ENCODE measurements at places on chromosomes 11 and 22.

- no peak for DNase-seq
These were observed 7.5 kb upstream of the C11orf97 start for GRCh38 chr11:94504689-94505293.

GRCh38 chr11:114153224-114153623, 93.7 kb downstream of the ZBTB16 start:
- DNase-seq: no peak

DNA sequence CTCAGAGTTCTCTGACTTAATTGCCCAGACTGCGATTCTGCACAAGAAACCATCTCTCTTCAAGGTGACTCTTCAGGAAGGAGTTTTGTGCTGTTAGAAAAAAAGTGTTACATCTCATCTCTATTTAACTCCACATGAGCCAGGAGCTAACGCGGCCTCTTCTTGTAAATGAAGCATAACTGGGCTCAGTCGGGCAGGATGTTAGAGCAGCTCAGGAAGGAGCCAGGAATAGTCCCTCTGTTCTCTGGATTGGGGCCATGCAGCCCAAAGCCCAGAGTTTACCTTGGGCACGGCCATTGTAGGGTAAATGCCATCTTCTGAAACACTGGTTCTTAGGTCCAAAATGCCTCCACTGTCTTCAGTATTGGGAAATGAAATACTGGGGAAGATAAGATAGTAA, 760.6 kb downstream of the OPCML start:
- DNase-seq: no peak

GRCh38 chr11:70142221-70142875, 60.7 kb upstream of the FADD start:
- DNase-seq: no peak

DNA sequence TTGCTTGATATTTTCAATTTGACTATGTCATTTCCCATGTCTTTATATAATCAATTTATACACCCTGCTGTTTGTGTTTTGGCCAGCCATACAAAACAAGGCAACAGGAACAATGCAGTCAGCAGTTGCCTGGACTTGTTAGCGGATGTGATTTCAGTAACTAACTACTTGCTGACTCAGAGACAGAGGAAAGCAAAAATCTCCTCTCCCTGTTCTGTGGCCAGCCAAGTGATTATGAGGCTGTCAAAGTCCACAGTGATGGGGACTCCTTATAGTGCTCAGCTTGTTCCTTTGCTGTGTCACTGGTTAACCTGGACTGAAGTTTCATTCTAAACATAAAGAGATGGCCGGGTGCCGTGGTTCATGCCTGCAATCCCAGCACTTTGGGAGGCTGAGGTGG, 32.6 kb upstream of the APLP2 start:
- no peak for DNase-seq

DNA sequence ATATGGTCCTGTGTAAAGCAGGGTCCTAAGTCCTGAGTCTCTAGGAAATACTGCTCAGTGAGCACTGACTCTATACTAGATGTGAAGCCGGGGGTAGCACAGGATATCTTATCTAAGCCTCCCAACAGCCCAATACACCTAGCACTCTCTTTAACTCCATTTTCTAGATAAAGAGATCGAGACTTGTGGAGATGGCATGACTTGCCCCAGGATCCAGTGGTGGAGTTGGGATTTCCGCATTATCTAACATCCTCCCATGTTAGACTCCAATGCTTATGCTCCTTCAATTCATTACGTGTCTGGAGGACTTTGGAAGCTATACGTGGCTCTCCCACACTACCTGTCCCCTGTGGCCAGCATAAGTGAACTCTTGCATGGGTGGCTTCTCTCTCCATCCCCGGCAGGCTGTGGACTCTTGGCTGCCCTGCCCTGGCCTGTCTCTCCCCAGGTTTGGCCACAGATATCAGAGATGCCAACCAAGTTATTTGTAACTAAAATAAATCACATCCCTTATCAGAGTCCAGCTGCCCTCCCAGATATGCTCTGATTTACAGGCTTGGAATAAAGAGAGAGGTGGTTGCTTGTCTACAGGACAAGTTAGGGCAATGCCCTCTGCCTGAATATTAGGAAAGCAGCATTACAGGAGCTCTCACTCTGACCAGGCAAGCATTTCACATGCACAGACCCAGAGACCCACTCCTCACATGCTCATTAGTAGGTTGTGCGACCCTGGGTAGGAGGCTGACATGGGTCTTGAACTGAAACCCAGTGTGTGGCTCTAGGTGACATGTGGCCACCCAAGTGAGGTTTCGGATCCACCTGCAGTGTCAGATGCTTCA, 4.5 kb downstream of the CD44 start:
- no peak for DNase-seq

- no peak for DNase-seq
These were observed 11.7 kb downstream of the SLC35C1 start for GRCh38 chr11:45816614-45817013.

- DNase-seq: no peak
These were observed 70.7 kb downstream of the MN1 start for GRCh38 chr22:27730641-27731433.

GRCh38 chr11:99988471-99988837, 698.6 kb upstream of the ARHGAP42 start:
- no peak for DNase-seq

- DNase-seq: no peak
These were observed 16.9 kb upstream of the DBX1 start for GRCh38 chr11:20177136-20177535.

DNA sequence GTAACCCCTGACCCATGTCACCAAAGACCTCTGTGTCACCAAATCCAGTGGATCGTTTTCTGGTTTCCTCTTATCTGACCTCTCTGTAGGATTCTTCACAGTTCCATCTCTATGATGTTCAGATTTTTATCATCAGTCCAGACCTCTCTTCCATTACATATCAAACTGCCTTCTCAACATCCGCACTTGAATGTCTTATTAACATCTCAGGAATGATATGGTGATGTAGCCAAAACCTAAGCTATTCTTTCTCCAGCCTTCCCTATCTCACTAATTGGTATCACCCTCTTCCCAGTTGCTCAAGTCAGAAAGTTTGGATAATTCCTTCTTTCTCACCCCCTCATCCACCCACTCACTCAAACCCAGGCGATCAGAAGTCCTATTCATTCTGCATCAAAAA, 13.4 kb downstream of the APLNR start:
- DNase-seq: no peak

- DNase-seq: no peak
These were observed 102.8 kb upstream of the AKIP1 start for GRCh38 chr11:8808226-8808585.

DNA sequence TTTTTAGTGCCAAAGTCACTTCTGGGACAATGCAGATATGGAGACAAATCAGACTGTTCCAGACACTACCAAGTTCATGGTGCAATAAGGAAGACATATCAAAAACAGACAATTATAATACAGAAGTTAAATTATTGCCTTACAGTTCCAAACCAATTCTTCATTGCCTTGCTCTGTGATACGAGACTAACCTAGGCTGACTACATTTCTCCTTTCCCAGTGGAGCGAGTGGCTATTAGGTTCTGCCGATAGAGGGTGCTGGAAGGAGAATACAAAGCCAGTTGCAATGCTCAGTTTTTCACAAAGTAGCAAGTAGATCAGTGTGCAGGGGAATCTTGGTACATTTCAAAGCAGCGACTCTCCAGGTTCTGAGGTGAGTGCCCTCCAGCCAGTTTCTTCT, 67.8 kb downstream of the FAM168A start:
- DNase-seq: no peak

DNA sequence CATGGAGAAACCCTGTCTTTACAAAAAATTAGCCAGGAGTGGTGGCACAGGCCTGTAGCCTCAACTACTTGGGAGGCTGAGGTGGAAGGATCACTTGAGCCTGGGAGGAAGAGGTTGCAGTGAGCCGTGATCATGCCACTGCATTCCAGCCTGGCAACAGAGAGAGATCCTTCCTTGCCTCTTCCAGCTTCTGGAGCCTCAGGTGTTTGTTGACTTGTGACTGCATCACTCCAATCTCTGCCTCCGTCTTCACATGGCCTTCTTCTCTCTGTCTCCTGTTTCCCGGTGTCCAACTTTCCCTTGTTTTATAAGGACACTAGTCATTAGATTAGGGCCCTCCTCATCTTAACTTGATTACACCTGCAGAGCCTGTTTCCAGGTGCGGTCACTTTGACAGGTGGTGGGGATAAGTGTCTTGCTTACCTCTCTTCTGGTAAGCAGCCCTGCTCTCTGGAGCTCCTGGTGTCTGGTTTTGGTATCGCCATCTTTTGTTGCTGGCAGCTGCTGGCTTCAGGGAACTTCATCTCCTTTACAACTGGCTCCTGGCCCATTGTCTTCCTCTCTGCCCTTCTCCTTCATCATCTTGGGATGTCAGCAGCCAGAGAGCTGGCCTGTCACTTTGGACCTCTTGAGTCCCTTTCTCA, 8.2 kb upstream of the USP2 start:
- no peak for DNase-seq

DNA sequence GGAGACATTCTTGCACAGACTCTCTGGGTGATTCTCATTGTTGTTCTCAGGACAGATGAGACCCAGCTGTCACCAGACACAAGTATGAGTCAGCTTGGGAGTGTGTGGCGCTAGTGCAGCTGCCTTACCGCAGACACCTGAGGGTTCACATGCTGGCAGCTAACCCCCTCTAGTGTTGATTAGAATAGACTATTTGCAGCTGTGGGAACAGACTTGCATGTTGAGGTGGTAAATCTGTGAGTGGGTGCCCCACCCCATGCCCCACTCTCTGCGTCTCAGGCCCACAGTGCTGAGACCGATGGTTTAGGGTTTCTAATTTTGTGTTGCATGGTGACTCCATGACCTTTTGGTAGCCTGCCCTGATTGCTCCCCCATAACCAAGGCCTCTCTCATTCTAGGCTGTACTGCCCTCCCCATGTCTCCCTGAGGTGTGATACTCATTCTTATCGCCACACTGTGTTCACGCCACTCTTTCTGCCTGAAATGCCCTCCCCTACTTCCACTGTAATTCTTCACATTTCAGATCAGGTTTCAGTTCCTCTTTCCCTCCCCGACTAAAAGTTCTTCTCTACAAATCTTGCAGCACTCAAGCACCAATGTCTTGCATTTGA, 73.7 kb upstream of the KIRREL3 start:
- DNase-seq: no peak

DNA sequence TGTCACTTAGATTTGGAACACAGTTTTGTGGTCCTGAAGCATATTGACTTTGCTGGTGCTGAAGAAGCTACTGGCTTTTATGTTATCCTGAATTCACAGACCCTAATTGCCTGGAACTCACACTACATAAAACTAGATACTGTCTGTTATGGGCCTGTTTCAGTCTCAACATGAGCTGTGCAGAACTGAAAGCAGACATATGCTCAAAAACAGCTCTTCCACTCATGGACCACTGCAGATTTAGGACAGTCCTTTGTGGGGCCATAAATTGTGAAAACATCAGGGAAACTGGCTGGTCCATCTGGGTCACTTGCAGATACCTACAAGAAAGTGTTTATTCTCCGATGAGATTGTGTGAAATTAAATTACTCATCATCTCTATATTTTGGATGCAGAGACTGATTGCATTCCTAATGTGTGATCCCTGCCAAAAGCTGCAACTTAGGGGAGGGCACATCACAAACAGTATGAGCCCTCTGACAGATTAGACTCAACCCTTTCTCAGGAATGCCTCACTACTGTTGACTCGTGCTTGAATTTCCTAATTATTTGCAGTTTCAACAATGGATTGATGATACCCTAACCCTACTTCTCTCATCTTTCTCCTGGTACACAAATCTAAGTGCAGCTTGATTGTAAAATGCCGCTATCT, 10.2 kb upstream of the CLNS1A start:
- DNase-seq: no peak

DNA sequence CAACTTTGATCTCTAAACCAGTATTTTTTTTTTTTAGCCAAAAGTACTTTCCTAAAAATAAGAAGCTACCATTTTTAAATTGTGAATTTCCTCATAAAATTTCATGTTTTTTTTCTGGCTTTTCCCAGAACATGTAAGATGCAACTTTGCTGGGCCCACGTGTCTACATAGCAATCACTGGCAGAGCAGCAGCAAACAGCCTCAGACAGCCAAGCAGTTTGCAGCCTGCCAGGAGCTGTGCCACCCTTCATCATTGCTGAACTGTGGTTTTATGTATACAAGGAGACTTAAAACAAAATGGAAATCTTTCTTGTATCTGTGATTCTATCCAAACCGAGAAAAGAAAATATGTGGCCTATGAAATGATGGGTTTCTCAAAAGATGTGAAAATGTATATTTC, 110.2 kb downstream of the GRIA4 start:
- no peak for DNase-seq

- DNase-seq: no peak
These were observed 733 bp upstream of the GRAMD1B start for GRCh38 chr11:123429336-123429735.

DNA sequence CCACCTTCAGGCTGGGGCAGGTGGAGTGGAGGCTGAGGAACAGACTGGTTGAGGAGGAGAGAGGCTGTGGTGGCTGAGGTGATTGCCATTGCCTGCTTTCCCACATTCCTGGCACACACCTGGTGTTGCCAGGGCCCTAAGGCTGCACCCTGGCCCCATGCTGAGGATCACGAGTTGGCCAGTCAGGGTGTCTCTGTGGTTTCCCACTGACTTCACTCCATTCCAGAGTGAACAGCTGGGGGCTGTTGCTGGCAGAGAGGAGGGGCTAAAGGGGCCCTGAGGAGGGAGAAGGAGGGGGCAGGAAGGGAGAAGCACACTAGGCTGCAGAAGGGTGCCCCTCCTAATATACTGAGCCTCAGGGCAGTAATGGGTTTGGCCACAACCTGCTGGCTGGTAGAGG, 1.8 kb downstream of the TMEM86A start:
- DNase-seq: no peak

GRCh38 chr11:106879832-106880546, 138.3 kb downstream of the GUCY1A2 start:
- DNase-seq: no peak

GRCh38 chr11:61079416-61080150, 22.7 kb upstream of the CD5 start:
- DNase-seq: no peak

GRCh38 chr11:1919391-1920127, at the start of gene TNNT3:
TNNT3 (plus strand) TSS chr11:1919703; CDS start chr11:1922875, 3,172 bp downstream.
- DNase-seq: no peak

GRCh38 chr11:110454609-110455008, 24.9 kb downstream of the FDX1 start:
- no peak for DNase-seq

DNA sequence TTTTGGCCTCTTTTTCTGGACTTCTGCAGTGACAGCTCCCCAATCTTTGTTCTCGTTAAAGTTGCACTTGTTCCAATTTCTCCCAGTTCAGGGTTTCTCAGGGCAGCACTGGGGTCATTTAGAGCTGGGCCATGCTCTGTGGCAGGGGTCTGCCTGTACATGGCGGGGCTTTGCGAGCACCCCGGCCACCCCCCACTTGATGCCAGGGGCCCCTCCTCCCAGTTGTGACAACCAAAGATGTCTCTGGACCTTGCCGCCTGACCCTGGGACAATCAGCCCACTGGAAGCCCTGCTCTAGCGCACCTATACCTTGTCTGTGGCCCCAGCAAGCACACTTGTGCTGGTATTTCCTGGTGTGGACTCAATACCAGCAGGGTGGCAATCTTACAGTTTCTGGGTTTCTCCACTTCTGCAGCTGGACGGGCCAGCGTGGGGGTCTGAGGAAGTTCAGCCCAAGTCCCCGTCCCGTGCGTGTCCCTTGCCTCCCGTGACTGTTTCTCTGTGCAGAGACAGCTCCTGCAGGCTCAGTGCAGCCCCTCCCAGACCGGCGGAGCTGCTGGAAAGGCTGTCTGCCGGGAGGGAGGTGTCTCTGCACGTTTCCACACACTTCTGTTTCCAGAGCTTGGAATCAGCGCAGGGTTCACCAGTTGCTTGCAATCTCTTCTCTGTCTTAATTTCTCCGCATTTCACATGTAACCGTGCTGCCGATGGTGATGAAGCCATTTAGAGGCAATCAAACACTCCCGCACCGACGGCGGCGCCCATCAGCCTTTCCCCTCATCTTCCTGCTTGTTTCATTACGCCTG, 1328.9 kb downstream of the BRD1 start:
- DNase-seq: no peak

All from stimulated activated CD4-positive, alpha-beta T cell treated with anti-CD3 and anti-CD28 coated beads, Interleukin-1b, Interleukin-23, amount 100 ng/mL, for 48 hours (primary cell).